ENCODE measurements at places on chromosomes 11 and 22. TPM values are rescaled to one million over a fixed set of nuclear protein-coding genes. Genes with fewer than 3 reads are reported as not detected.

DNA sequence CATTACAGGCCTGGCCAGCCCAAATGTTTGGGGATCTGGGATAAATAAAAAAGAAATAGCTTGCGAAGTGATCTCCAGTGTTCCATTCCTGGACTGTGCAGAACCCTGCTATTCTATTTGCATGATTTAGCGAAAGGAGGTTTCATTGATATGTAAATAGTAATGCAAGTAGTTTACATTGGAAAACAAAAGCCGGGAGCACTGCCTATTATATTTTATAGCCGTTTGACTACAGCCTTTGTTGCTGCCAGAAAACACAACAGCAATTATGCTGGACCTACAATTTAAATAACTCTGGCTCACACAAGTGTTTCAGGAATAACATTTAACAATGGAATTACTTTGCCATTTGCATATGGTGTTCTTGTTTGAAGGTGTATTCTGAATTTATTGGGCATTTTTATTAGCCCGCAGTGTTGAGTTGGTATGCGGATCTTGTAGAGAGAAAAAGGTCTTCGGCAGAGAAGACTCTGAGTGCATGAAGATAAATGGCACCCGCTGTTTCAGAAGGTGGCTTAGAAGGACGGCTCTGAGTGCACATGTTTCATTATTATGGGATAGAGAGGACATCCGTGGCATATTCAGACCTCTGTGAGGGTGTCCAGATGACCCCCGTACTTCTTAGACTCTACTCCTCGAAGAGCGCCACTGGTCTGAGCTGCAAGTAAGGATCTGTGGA lies 315.0 kb downstream of the BRD1 start:
- no peak overlapping the region for H3K4me3 ChIP-seq
- no peaks in the 10 kb centered on the region for H3K27me3 ChIP-seq
- H3K27ac ChIP-seq: no peak overlapping the region

DNA sequence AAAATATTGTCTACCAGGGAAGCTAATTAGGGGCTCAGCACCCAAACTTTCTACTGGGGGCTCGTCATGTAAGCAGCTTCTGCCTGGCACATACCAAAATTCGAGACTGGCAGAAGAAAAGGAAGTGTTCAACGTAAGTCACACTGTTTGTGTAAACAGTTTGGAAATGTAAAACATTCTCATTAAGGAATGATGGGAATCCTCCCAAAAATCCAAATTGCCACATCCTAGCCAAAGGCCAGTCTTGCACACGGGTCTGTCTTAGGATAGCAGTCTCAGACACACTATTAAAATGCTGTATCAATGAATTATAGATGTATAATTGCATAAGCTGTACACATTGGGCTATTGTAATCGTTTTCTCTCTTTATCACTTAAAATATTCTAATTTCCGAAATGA lies 28.9 kb downstream of the CUL5 start:
- H3K4me3 ChIP-seq: no peak overlapping the region
- peak; percentile 41 for DNase-seq
- no peaks in the 10 kb centered on the region for H3K36me3 ChIP-seq
- H3K4me1 ChIP-seq: peaks cover 10% of the 10 kb centered on the region
- no peaks in the 10 kb centered on the region for H3K27me3 ChIP-seq

- DNase-seq: no peak
- no peaks in the 10 kb centered on the region for H3K36me3 ChIP-seq
- no peak overlapping the region for H3K4me3 ChIP-seq
- no peaks in the 10 kb centered on the region for H3K4me1 ChIP-seq
- H3K27ac ChIP-seq: no peak overlapping the region
Measured at GRCh38 chr22:23106906-23107367, 34.9 kb downstream of the RSPH14 start.

DNA sequence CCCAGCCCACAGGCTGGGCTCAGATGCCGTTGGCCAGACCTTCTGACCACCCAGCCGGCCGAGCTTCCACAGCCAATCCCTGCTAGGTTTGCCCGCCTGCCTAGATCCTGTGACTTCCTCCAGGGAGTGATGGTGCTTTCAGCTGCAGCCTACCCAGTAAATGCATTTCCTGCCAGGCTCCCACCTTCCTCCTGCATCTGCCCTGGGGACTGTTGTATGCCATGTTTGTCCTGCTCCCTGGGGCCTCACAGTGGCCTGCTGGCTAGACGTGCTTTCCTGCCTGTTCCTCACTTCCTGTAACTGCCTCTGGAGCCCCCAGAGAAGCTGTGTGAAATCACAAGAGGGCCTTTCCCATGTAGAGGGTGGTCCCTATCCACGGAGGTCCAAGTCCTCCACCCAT lies 86.2 kb downstream of the GALNT18 start:
- H3K27ac ChIP-seq: no peak overlapping the region
- no peaks in the 10 kb centered on the region for H3K36me3 ChIP-seq

- H3K4me3 ChIP-seq: no peak overlapping the region
- H3K4me1 ChIP-seq: no peaks in the 10 kb centered on the region
- H3K27ac ChIP-seq: no peak overlapping the region
- no peak for DNase-seq
- H3K36me3 ChIP-seq: no peaks in the 10 kb centered on the region
Measured at GRCh38 chr11:32478277-32478731, 43.0 kb upstream of the WT1 start.

GRCh38 chr11:47436726-47437125 lies 10.5 kb upstream of the PSMC3 start:
- H3K4me1 ChIP-seq: peaks cover 10% of the 10 kb centered on the region
- no peak for DNase-seq
- H3K4me3 ChIP-seq: no peak overlapping the region
- H3K36me3 ChIP-seq: no peaks in the 10 kb centered on the region

INPP5J gene
- total RNA-seq: 0.13 TPM

PDE2A gene
- total RNA-seq: 0.25 TPM

All from GM23248 (cell line).